ENCODE measurements at places on chromosomes 16 and 17.
A peak's percentile ranks its signal among the peaks of the same experiment; 100 is the strongest.

GRCh38 chr16:58586340-58587030 is 43.1 kb downstream of the CNOT1 start:
- no peak for DNase-seq

DNA sequence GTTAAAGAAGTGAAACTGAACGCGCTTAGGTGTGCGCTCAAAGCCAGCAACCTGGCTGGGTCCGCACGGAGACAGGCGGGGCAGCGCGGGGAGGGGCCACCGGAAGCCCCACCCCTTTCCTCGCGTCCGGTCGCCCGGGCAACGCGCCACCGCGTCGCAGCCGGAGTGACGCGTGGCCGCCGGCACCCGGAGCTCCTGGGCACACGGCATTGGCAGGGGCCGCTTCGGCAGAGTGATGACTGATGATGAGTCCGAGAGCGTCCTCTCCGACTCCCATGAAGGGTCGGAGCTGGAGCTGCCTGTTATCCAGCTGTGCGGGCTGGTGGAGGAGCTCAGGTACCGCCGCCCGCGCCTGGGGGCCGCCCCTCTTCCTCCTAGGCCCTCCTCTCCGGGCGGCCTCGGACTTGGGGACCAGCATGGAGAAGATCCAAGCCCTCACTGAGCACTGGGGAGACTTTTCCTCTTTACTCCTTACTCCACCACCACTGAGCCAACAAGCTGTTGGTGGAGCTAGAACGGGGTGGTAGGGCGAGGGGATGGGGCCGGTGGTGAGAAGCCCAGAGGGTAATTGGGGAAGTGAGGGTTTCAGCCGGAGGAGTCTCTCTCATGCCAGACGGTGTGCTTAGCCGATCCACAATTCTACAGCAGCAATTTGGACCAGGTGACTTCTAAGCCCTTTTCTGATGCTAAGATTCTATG is 44.9 kb downstream of the PRSS54 start:
- DNase-seq: peak; percentile 5

- no peak for DNase-seq
Measured at GRCh38 chr16:65083164-65083857, 38.6 kb downstream of the CDH11 start.

GRCh38 chr17:50259477-50260324 is 14.6 kb upstream of the TMEM92 start:
- DNase-seq: no peak

- DNase-seq: no peak
Measured at GRCh38 chr17:65711671-65712276, 150.3 kb upstream of the AXIN2 start.

DNA sequence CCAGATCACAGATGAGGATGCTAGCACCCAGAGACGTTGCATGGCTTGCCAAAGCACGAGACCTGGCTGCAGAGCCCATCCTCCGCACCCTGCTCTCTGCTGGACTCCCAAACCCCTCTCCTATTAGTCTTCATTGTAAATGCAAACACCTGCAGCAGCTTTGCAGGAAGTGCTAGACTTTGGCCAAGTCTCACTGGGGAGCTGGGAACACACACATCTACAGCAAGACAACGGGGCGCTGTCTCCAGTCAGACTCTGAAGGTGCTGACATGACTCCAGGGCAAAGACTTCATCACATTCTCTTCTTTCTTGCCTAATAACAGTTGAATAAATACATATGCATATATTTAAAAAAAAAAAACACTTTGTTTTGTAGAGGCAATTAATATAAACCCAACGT is 43.8 kb downstream of the CYTH1 start:
- no peak for DNase-seq

DNA sequence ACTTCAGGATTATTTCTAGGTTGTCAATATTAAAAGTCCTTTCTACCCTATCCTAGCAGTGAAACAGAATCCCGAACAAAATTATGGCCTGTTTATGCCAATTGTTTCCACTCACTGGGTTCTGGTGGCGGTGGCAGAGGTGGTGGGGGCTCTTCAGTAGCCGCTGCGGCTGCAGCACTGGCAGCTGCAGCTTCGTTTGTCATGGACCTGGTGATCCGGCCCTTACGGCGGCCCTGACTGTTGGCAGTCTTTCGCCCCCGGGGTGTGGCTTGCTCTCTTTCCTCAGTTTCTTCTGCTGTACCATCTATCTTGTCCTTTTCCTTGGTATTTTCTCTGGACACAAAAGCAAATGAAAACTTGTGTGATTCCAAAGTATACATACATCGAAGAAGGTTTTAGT is 94.4 kb downstream of the NCOR1 start:
- DNase-seq: no peak

- no peak for DNase-seq
Measured at GRCh38 chr17:80519091-80519781, 25.4 kb upstream of the RPTOR start.

- DNase-seq: no peak
Measured at GRCh38 chr16:48911700-48912099, 301.7 kb upstream of the N4BP1 start.

DNA sequence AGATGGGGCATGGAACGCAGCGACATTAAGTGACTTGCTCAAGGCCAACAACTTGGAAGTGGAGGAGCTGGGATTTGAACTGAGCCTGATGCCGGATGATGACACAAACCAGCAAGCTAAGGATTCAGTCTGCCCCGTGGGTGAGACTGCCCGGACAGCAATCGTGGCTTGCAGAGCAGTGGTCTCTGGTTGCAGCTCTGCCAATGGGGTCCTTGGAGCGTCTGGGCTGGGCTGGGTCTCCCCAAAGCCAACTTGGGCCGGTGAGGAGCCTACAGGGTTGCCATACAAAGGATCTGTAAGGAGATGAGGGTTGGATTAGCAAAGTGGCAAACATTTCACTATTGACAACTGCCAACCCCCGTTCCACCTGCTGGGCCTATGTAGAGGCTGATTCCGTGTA is 2.6 kb upstream of the CRISPLD2 start:
- no peak for DNase-seq

DNA sequence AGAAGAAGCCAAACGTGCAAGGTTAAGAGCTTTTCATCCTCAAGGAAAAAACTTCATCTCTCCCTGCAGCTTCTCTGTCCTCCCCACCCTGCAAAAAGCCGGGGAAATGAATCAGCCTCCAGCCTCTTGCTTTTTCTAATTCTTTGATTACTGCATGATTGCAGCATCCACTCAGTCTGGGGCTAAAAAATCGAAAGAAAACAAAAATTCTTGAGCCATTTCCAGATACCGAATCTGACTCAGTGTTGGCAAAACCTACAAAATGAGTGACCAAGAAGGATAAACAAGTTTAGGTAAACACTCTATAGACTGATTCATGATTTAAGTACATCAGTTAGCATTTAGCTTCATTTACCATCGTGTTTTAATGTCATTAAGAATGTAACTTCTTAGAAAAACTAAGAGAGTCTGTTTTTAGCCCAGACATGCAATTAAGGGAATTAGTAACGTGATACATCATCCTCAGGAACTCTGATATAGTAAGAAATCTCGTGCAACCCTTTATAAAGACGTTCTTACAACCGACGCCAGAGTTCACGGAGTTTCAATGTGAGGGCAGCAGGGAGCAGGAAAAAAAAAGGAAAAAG is 287.3 kb upstream of the FOXF1 start:
- peak; percentile 94 for DNase-seq

GRCh38 chr16:86349338-86349900 is 160.9 kb upstream of the FOXF1 start:
- DNase-seq: no peak

GRCh38 chr16:65406116-65406515 is 284.3 kb upstream of the CDH11 start:
- DNase-seq: no peak

Measured in BJ (cell line).